ENCODE measurements at places on chromosomes 7 and 10.

DNA sequence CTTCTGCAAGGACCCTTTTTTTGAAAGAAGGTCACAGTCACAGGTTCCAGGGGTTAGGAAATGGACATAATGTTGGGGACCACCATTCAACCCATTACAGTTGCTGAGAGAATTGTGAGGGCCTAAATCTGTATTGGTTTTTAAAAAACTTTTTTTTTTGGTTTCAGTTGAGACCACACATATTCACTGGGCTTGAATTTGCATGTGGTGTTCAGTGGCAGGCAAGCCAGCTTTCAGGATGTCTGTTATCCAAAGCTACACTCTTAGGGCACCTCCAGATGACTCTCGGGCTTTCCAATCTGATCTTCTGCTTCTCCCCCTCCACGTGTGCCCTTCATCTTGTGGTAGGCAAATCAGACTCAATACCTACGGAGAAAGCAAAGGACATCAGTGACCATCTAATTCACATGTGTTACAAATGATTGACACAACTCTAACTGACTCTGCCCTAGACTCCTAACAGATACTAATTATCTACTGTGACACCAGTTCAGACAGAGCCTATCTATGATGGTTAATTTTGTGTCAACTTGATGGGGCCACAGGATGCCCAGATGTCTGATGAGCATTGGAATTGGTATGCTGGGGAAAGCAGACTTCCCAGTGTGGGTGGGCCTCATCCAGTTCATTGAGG, 93.3 kb upstream of the ELMO1 start:
- no peak for DNase-seq

GRCh38 chr10:132341017-132341416, 9.0 kb downstream of the LRRC27 start:
- no peak for DNase-seq

DNA sequence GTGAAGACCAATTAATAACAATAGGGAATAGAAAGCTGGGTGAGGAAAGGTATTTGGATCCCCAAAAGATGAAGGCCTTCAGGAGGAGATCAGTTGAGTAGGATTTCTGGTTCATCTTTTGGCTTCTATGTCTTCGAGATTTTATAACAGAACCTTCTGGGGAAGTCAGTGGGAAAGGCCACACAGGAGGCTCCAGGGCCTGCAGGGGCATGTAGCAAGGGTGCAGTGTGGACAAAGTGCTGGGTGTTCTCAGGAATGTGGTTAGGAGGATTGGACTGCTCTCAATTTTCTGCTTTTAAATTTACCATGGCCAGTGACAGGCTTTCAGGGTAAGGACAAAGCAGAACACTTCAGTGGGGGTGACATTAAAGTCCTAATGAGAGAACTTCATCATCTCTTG, 378.0 kb downstream of the CCSER2 start:
- no peak for DNase-seq

DNA sequence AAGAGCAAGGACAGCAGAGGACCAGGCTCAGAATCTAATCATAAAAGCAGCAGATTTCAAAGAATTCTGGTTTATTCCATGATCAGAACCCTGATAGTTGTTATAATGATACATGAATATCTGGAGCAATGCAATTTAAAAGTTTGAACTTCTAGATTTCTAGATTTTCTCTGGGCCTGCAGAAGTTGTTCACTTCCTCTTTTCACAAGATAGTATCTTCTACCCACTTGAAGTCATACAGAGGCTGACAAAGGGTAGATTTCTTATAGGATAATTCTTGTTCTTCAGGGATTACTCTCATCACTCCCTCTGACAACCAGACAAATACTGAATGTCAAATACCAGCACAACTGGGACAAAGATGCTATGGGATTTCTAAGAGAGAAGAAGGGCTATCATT, 320.0 kb upstream of the ETV1 start:
- DNase-seq = no peak

DNA sequence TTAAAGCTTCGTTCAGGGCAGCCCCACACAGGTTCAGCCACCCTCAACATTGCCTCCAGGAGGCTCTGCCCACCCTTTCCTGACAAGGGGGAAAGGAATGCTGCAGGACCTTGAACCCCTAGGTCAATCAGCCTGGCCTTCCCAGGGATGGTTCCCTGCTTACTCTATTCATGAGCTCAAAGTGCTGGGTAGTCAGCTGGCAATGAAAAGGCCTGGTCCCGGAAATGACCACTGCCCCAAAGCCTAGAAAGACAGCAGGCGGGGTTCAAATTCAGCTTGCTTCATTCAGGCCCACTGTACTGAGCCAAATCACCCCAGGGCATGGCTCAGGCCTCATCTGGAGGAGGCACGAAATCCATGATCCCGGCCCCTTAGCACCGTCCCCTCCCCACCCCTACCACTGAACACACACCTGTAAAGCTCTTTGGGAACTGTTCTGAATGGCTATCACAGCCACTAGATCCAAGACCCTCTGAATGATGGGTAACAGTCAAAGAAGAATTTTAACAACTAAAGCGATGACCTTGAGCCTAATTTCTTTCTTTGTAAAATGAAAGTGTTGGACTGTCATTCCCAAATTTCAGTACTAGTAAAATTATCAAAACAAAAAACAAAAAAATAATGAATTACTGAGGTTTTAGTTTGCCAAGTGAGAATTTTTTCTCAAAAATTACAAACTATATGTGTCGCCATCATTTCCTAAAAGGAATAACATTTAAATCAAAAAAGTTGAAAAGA, 1.0 kb downstream of the URGCP start:
- no peak for DNase-seq

DNA sequence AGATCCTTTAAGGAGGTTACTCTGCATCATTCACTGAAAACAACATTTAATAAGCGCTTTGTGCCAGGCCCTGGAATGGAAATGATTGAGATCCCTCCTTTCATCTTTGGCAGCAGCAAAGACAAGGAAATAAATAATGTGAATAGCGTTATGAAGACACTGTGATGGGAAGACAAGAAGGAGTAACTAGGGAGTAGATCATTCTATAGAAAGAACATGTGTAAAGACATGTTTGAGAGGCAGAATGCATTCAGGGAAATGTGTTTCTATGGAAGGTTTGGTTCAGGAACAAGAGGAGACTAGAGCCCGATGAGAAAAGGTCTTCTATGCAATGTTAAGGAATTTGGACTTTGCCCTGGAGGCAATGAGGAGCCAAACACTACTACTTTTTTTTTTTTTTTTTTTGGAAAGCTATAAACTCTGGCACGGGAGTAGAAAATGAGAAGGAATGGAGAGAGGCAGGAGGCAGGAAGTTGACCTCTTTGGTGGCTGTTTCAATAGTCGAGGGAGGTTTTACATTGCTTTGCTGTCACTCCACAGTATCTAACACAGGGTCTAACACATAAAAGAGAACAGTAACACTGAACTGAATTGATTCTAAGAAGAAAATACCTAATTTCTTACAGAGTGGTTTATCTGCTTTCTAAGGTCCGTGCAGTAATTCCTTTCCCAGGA, 44.9 kb downstream of the SMURF1 start:
- no peak for DNase-seq

DNA sequence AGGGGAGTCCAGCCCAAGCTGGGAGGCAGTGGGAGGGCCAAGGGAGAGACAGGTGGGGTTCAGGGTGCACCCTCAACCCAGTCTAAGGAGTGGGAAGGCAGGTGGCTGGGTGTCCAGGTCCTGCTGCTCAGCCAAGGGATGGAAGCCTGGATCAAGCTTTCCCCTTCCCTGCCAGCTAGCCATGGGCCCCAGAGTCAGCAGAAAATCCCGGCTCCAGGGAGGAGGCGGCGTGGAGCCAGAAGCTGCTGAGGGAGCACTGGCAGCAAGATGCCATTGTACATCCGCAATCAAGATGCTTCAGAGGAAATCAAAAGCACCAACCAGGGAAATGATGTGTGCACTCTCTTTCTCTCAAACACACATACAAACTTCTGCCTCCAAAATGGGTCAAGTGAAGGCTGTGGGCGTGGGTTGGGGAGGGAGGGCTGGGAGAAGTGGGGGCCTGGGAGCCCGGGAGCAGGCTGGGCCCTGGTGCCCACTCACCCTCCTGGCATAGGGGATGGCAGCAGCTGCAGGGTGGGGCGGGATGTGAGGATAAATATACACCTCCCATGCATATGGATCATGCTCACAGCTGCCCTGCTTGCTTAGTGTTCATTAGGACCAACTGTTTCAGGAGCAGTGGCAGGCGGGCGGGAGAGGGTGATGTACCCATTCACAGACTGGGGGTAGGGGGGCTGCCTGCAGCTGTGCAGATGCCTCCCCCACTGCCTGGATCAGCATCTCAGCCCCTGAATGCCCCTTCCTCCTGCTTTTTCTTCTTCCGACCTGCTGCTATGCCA, 24.2 kb downstream of the TRIM8 start:
- DNase-seq = no peak

DNA sequence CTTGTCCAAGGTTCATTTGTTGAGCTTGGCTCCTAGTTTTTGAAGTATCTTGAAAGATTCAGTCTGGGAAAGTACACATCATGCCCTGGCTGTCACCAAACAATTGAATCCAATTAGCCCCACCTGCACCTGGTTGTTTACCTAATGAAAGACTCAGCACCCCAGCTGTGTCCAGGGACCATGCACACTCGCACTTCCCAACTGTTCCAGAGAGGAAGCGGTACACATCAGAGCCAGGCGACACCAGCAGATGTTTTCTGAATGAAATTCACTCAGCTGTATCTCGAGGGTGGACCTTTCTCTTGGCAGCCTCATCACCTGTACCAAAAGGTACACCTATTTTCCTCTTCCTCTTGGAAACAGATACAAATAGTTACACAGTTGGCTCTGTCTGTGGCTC, 216.4 kb upstream of the LRGUK start:
- DNase-seq = no peak

DNA sequence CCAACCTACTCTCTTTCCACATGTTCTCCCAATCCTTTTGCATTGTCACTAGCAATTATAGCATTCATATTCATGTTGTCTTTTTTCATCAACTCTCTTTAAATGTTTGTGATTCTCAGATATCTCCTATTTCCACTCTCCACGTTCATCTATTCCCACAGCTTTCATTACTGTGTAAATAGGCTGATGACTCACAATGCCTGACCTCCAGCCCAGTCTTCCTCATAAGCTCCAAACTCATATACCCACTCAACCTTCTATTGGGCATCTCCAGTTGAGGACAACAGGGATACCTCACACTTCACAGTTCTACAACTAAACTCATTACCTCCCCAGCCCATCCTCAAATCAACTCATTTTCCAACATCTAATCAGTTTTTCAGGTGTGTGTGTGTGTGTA, 194.1 kb downstream of the DGKI start:
- DNase-seq = no peak

DNA sequence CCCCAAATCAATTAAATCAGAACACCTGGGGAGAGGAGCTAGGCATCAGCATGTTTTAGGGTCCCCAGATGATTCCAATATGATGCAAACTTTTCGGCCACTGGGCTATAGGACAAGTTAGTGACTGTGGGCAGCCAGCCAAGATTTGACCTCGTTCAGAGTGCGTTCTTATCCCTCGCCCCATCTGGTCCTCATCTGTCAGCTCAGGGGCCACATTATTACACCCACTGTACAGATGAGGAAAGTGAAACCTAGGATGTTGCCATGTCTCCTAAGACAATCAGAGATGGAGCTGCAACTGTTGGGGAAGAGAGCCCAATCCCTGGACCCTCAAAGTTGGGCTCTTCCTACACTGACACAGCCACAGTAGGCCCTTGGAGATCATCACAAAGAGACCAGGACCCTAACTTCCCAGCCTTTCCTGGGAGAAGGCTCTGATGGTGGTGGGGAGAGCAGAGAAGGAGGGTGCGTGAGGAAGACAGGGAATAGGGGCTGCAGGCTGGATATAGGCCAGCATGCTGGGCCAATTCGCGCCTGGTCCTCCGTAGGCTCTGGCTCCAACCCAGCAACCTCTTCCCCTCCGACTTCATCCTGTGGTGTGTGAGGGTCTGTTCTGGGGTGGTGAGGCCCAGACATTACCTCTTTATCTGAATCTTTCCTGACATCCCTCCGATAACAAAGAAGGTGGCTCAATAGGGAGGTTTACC, 109.4 kb upstream of the ZMIZ1 start:
- DNase-seq = no peak

GRCh38 chr7:36597090-36597773, 127.1 kb downstream of the AOAH start:
- DNase-seq = no peak

DNA sequence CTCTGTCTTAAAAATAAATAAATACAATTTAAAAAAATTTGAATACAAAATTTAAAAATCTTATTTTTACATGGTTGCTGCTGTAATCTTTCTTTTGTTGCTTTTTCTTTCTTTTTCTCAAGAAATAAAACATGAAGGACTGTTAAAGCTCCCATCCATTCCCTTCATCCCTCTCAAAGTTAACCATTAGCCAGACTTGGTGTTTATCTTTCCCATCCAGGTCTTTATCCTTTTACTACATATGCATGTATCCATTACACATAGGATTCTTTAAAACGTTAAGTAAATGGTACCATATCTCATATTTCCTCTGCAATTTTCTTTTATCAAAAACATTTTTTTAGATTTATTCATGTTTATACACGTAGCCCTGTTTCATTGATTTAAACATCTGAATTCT, 70.1 kb downstream of the CREB3L2 start:
- no peak for DNase-seq

- no peak for DNase-seq
Observed at GRCh38 chr7:151286148-151286547, 37.7 kb upstream of the SMARCD3 start.

- DNase-seq = no peak
Observed at GRCh38 chr7:89232-90019, 102.9 kb upstream of the FAM20C start.

DNA sequence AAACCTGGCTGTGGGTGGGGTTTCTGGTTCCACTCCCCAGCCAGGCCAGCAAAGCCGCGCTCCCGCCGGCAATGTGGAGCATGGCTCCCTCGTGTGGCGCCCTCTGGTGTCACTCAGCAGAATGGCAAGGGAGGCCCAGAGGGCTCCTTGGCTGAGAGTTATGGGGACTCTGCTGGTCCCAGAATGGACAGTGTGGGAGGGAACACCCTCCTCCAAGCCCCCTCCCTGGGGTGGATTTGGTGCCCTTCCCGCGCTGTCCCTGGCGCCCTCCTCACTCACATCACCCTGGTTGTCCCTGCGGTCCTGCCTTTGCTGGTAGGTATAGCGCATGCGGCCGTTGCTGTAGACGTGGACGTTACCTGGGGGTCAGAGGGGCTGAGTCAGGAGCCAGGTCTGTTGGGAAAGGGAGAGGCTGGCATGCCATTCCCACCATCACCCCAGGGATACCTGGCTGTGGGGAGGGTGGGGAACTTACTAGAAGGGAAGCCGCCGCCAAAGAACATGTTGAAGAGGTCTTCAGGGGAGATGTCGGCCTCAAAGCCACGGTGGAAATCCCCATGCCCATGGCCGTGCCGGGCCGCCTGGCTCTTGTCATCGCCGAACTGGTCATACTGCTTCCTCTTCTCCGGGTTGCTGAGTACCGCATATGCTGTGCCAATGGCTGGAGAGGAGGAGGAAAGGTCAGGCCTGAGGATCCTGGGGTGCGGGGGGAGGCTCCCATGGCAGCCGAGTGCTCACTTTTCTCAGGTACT, 14.0 kb downstream of the DNAJB12 start:
- DNase-seq = peak; percentile 79
